Mammary epithelial cell (primary cell): ENCODE measurements at places on chromosomes 11 and 22. TPM values are rescaled to one million over a fixed set of nuclear protein-coding genes. Genes with fewer than 3 reads are reported as not detected.

- DNase-seq, result no peak
These were observed 9.5 kb downstream of the EMID1 start for GRCh38 chr22:29215012-29215860.

DNA sequence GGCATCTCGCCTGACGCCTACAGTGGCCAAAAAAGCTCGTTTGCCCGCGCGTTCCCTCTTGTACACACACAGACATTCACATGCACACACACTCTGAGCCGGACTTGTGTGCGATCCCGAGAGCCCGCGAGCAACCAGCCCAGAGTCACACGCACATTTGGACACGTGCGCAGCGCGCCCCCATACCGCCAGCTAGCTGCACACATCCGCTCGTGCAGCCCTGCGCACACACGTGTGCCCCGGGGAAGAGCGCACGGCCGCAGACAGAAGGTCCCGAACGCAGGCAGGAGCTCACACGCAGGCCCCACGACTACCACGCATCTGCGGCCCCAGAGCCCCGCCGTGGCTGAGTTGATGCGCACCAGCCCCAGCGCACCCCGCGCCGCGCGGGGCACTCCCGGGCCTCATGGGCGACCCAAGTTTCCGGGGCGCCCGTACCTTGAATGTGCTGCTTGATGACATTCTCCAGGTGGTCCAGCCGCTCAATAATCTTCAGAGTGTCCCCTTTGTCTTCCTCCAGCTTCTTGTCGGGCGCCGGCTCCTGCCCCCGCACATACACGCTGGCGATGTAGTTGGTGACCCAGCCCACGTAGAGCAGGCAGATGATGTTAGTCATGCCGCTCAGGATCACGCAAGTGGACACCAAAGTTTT, 758 bp downstream of the GALNT18 start:
- DNase-seq, result peak; percentile 58

DNA sequence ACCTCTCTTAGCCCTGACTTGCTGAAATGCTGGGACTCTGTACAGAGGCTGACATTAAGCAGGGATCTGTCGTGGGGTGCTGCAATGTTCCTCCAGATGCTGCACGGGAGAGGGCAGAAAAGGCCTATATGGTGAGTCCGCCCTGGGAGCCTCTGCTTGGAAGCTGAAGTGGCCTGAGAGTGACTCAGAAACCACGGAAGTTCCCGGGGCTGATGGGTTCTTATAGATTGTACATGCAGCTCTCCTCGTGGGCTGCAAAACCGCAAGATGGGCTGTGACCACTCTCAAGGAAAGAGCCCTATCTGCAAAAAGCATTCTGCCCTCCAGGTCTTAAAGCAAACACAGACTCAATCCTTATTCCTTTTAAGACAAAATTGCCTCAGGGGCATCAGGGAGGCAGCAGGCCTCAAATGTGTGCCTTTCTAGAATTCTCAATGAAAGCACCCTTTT, 5.8 kb upstream of the SLC43A3 start:
- peak; percentile 77 for DNase-seq

GRCh38 chr11:119839476-119840133, 110.6 kb upstream of the NECTIN1 start:
- no peak for DNase-seq

DNA sequence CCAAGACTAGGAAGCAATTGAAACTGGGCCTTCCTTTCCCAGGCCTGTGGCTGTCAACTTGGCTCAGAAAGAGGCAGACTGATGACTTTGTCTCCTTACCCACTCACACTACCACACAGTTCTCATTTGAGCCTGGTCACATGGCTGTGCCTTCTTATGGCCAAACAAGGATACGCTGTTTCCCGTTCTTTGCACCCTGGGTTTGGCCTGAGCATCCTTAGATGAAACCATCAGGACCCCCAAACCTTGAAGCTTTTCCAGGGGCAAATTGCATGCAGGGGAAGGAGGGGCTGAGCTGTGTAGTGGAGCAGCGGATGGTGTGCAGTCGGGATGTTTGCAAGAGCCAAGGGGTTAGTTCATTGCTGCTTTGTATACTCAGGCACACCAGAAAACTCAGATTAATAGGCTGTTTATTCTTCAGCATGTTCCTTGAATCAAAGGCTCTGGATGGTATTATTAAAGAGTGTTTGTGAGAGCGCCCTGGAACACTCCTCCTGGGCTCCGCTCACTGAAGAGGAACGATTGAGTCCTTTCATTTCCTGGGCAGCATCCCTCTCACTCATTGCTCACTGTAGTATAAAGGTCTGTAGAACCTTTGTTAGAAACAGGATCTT, 69.8 kb downstream of the ARFGAP2 start:
- no peak for DNase-seq

GRCh38 chr22:19959043-19959586, 17.5 kb upstream of the TXNRD2 start:
- DNase-seq, result no peak

CTSW gene
- total RNA-seq, result not detected
